ENCODE measurements at places on chromosomes 12 and 14.
A peak's percentile ranks its signal among the peaks of the same experiment; 100 is the strongest.

GRCh38 chr12:7210642-7211151 is 21.2 kb downstream of the PEX5 start:
- DNase-seq = no peak

DNA sequence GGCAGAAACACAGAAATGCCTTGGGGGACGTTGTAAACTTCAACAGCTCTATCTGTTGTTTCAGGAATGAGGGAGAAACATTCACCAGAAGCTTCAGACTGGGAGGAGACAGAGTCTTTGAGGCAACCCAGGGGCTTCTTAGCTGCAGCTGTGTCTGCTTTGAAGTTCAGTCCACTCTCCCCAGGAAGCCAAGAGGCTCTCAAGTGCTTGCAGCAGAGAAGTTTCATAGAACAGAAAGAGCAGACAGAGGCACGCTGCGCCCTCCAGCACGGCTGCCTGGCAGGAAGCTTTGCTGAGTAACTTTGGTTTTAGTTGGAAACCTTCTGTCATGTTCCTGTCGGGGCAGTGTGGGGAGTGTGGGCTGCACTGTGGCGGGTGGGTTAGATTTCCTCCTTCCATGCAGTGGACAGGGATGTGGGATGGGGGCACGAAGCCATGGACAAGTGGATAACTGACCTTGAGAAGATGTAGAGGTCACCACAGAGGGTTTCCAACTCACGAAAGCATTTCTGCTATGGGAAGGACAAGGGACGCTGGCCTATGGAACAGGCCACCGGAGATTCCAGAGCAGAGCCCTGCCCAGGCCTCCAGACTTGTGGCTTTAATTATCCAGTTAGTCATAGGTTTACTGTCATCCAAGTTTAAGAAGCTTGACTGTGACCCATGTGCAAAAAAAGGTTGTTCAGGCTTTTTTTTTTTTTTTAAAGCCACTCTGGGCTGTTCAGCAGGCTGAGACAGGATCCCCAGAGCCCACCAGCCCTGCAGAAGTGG is 107.7 kb downstream of the ARF6 start:
- DNase-seq = peak; percentile 67

- no peak for DNase-seq
Observed at GRCh38 chr14:92460916-92461579, 52.5 kb upstream of the RIN3 start.

GRCh38 chr14:82755923-82756322 is 1222.3 kb upstream of the SEL1L start:
- no peak for DNase-seq

- no peak for DNase-seq
Observed at GRCh38 chr14:74610866-74611649, 979 bp downstream of the LTBP2 start.
